ENCODE measurements at places on chromosomes 11 and 22.

GRCh38 chr11:1834779-1835670 is at the start of gene SYT8:
SYT8 (plus strand) TSS chr11:1834990; CDS start chr11:1835106, 116 bp downstream.
- DNase-seq = no peak

GRCh38 chr11:1387961-1388762 is 1.6 kb upstream of the BRSK2 start:
- no peak for DNase-seq

- no peak for DNase-seq
Measured at GRCh38 chr22:17648569-17648968, 10.0 kb downstream of the BCL2L13 start.

DNA sequence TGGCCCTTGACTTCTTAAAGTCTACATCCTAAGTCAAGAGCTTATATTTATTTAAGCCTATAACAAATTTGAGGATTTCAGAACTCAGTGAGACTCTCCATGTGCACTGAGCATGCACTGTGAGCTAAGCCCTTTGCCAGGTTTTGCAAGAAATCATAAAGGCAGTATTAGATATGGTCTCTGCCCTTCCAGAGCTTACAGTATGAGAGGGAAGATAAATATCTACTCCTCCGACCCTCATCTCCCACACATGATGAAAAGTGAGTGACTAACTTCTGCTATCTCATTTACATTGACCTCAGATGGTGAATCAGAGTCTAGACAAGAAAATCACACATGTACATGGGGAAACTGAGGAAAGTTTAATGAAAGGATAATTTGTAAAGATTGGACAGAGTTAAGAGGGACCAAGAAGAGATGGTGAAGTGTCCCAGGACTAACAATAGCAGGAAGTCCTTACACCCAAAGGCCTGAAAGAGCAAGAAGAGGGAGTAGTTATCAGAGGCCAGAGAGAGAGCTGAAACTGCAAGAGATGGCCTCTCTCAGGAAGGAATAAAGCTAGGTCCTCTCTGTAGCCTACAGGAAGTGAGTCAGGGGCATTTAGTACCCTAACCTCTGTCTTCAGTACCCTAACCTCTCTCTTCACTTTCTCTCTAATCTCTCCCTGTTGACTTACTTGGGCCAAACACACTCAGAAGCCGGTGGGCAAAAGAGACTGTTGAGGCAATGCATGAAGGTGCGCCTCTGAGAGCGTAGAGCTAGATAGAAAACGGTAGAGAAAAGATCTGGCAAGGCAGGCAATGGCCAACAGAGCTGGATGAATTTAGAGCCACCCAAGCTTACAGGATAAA is 23.0 kb upstream of the BLID start:
- DNase-seq = no peak

- DNase-seq = no peak
Measured at GRCh38 chr22:34973926-34974325, 92.0 kb upstream of the ISX start.

DNA sequence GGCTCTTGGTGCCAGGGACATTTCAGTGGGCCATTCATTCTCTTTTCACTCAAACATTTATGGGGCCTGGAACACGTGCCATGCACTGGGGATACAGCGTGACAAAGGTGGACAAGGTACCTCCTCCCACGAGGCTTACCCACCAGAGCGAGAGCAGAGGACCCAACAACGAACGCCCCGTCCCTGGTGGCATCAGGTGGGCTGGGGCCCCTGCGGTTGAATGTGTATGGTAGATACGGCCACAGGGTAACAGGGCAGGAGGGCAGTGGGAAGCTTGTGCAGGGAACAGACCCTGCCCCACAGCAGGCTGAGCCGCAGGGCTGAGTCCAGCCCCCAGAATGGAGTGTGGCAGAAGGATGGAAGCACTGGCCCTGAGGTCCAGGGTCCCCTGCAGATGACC is 81.1 kb downstream of the LRRC32 start:
- DNase-seq = no peak

- DNase-seq = no peak
Measured at GRCh38 chr22:19526076-19526701, 2.0 kb upstream of the CLDN5 start.

- DNase-seq = no peak
Measured at GRCh38 chr22:25166266-25167040, 33.2 kb upstream of the CRYBB3 start.

GRCh38 chr11:70205049-70205725 is 2.1 kb downstream of the FADD start:
- no peak for DNase-seq

GRCh38 chr22:32123657-32124056 is 35.4 kb downstream of the C22orf42 start:
- DNase-seq = no peak

DNA sequence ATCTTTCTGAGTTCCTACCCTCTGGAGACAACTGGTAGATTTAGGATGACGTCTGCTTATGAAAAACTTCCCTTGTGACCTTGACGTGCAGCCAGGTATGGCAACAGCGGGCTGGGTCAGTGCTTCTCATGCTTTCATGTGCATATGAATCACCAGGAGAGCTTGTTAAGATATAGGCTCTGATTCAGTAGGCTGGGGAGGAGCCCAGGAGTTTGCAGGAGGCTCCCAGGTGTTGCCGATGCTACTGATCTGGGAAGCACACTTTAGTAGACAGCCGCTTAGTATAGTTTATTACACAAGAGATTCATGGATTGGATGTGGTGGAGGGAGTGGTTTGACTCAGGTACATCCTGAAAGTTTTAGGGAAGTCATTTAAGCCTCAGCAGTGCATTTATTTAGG is 23.8 kb downstream of the DIXDC1 start:
- DNase-seq = no peak

DNA sequence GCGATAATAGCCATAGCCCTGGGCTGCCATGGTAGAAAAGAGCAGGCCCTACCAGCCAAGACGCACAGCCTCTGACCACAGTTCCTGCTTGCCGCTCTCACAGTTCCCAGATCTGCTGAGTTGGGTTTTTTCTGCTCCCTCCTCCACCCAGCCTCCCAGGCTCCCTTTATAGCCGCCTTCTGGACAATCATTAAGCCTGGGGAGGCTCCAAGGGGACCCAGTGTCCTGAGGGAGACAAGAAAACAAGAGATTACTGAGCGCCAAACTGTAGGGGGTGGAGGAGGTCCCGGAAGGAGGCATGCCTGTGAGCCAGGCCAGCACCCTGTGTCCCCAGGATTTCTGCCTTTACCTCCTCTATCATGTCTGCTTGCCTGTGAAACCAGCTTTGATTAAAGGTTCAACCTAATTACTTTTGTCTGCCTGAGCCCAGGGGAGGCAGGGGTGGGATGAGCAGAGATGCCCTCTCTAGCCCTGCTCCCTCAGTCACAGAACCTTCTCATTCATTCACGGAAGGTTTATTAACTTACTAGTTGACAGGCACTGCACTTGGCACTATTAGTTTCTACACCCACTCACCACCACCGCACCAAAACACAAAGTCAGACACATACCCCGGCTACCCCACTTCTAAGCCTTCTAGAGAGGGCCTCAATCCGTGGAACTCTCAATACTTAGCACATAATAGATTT is 1.2 kb downstream of the SLC37A4 start:
- DNase-seq = peak; percentile 27

DNA sequence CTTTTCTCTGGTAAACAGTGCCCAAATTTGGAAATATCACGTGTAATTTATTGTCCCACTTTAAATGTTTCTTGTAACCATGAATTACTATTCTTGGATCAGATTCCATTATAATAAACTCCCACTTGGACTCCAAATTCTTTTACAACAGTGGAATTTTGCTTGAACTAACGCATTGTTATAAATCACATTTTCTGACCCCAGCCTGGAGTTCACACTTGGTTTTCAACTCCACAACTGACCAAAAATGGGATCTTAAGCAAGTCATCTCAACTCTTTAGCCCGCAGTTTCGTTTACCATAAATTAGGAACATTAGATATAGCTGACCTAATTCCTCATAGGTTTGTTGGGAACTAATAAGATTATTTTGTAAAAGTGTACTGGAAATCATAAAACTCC is 336.8 kb upstream of the NCAM1 start:
- DNase-seq = no peak
